NCI-H187 treated with DMSO at 0.1 percent for 48 hours (cell line): ENCODE measurements at places on chromosomes 11 and 22.

DNA sequence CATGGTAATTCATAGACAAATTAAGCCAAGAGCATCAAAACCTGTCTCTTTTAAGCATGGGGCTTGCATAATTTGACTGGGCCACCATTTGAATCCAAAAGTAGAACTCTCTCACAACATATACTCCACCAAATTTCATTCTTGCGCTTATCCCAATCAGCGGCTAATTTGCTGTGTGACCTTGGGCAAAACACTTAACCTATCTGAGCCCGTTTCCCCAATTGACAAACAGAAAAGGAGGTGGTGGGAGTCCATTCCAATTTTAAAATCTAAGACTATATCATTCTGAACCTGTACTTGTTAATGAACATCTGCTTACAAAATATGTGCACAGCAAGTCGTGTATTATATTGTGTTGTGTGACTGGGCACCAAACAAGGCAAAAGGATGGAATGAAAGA lies 338.1 kb upstream of the NARS2 start:
- DNase-seq = no peak

- no peak for DNase-seq
Observed at GRCh38 chr11:111860257-111860656, 11.1 kb downstream of the ALG9 start.

DNA sequence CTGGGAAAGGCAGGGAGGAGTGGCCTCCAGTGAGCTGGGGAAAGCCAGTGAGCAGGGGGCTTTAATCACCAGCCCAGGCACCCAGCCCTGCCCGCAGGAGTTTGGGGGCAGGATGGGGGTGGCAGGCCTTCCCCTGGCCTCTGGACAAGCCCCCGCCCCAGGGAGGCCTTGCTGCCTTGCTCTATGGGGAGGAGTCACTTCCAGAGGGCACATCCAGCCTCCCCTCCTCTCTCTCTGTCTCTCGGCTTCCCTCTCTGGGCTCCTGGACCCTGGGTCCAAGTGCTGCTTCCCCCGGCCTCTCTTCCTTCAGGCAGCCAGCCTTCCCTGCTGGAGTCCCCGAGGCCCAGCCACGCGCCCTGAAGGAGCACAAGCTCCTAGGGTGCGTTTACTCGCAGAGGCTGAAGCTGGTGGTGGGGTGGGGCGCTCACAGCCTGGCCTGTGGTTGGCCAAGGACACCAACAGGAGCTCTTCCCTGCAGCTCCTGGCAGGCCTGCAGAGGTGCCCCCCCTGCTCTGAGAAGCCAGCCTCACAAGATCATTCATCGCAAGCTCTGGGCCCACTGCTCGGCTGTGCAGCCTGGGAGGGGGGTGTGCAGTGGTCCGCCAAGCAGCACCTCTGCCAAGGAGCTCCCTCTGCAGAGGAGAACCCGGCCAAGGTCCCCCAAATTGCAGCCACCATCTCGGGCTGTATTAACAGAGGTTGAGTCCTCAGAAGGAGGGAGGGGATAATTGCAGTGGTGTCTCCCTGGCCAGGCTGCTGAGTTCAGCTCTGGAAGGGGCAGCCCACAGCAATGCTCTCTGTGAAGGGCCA lies 25.4 kb downstream of the OSBPL5 start:
- no peak for DNase-seq

GRCh38 chr11:6233984-6234386 lies 451 bp downstream of the FHIP1B start:
- no peak for DNase-seq

DNA sequence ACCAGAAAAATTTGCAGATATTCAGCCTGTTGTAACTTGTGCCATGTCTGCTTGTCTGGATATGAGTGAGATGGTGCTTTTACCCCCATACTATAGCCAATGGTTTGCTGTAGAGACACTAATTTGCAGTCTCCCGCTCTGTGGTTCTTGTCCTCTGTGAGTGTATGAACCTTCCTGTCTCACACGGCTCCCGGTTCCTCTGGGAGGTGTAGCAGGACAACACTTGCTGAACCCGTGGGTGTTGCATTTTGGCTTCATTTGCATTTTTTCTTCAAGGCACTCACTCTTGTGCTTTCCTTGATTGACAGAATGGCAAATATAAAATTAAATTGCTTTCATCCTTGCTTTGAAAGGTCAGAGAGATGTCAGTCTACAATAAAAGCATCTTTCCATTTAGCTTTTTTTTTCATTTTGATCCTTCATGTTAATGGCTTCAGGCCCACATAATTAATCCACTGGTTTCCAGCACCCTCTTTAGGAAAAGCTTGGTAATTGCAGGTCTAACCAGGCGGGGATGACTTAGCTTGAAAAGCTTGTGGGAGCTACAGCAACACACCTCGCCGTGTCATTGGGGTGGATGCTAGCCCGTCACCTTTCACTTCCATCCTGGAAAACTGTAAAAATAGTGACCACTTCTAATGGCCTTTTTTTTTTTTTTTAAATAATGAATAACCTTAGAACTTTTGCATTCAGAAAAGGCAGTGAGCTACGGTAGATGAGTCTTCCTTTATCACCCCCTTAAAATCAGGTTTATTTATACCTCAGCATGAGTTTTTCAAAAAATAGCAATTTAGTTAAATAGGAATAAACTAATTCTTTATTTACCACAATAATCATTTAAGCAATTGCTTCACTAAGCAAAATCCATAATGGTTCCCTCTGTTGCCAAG lies 27.4 kb upstream of the ST14 start:
- DNase-seq = no peak

DNA sequence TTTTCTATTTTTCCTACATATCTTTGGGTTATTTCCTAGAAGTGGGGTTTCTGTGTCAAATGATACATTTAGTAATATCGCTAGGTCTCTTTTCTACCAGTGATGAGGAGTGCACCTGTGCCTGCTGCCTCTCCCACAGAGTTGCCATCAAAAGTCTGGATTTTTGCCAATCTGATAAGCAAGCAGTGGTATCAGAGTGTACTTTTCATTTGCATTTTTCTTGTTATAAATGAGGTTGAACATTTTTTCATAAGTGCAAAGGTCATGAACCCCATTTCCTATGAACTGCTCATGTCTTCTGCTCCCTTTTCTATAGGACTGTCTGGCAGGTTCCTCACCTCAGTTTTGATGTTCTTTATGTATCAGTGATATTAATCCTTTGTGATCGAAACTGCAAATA lies 1.7 kb downstream of the TRPM5 start:
- DNase-seq = no peak

DNA sequence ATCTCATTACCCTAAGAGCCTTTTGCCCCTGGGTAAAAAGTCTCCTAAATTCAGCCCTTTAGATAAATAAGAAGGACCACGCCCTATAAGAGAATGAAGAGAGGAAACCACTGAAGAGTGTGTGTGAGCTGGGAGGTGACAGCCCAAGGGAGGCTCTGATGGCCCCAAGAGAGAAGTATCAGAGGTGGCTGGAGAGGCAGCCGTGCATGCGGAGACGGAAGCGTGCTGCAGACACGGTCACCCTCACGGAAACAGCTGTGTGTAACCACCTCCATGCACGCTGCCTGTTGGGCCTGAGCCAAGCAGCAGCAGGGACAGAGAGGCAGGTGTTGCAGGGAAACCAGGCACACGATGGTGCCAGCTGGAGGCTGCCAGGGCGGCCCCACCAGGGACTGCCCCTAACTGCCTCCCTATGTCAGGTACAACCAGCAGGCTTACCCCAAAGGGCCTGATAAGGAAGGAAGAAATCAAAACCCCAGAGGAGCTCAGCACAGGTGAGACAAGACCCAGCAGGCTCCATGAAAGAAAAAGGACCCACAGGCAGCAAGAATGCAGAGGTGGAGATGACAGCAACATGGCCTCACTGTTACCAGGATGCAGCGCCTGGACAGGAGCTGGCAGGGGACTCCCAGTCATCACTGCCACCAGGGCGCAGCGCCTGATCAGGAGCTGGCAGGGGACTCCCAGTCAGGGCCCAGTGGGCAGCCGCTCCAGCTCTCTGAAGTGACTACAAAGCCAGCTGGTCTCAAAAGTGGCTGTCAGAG lies 7.8 kb downstream of the LARGE2 start:
- DNase-seq = peak; percentile 39

- DNase-seq = peak; percentile 70
Observed at GRCh38 chr11:119361056-119361787, 14.7 kb upstream of the MFRP start.

DNA sequence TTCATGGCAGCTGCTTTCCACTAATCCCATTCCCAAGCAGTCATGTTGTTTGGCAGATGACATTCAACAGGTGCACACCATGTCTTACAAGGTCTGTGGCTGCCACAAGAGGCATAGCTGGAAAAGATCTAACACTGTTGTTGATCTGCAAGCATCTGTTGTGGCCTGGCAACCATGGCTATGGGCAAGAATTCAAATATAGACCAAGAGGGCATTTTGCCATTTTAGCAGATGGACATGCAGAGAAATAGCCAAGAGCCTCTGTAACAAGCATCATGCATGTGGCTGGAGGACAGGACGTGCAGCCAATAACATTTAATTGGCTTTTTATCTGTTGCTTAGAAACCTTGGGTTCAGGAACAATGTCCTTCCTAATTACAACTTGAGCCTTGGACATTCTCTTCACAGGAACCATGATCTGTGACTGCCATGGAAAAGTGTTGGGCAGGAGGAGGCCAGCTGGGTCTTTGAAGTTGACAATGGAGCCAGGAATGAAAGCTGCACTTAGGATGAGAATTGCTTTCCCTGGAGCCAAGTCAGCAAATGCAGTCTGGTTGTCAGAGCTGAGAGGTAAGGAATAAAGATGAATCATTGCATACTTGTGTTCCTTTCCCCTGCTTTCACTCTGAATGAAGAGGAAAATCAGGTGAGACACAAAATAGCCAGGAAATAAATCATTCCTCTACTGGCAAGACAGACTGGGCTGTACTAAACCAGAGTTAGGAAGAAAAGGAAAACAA lies 113.6 kb upstream of the ANO5 start:
- DNase-seq = no peak

- DNase-seq = no peak
Observed at GRCh38 chr22:46625113-46625842, 5.1 kb downstream of the GRAMD4 start.

DNA sequence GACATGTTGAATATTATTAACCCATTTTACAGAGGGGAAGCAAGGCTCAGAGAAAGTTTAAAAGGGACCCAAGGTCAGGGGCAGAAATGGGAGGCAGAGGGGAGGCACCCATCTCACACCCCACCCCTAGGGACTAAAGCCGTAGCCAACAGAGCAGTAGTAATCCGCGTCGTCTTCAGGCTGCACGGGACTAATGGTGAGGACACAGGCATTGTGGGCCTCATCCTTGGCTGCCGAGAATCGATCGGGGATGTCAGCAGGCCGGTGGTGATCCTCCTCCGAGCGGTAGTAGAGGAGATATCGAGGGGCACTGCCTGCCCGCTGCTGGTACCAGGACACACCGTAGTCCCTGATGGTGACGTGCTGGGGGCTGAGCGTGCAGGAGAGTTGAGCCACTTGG lies 1.5 kb downstream of the VPREB3 start:
- DNase-seq = no peak
